Fibroblast of skin of back (primary cell): ENCODE measurements at places on chromosomes 11 and 22.

- no peak for DNase-seq
These were observed 33.8 kb upstream of the MUC5AC start for GRCh38 chr11:1123970-1124369.

DNA sequence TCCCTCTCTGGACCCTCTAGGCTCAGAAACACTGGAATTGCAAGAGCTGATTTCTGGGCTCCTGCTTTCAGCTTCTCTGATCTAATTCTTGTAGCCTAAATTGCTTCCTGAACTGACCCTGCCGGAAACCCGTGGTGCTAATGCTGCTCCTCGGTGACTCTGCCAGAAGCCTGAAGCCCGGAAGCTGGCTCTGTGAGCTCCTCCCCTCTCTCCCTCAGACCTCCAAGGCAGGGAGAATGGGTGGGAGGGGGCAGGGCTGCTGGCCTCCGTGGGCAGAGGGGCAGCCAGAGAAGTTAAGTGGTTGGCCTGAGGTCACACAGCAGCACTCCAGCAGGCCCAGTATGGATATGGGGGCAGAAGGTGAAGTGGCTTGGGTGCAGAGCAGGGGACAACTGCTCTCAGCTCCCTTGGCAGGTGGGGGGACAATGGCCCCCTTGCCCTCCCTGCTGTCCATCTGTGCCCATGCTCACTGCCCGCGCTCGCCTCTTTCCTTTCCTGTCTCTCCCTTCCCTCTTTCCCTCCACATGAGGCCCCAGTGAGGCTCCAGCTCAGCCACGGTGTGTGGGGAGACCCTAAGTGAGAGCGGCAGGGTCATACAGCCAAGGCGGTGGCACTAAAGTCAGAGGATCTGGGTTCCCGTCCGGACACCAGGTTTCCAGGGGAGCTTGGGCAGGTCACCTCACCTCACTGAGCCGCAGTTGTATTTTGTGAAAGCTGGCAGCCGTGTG lies 16.2 kb downstream of the CAPN5 start:
- peak; percentile 55 for DNase-seq

- DNase-seq: peak; percentile 45
These were observed 23.2 kb downstream of the COMMD9 start for GRCh38 chr11:36265793-36266628.

DNA sequence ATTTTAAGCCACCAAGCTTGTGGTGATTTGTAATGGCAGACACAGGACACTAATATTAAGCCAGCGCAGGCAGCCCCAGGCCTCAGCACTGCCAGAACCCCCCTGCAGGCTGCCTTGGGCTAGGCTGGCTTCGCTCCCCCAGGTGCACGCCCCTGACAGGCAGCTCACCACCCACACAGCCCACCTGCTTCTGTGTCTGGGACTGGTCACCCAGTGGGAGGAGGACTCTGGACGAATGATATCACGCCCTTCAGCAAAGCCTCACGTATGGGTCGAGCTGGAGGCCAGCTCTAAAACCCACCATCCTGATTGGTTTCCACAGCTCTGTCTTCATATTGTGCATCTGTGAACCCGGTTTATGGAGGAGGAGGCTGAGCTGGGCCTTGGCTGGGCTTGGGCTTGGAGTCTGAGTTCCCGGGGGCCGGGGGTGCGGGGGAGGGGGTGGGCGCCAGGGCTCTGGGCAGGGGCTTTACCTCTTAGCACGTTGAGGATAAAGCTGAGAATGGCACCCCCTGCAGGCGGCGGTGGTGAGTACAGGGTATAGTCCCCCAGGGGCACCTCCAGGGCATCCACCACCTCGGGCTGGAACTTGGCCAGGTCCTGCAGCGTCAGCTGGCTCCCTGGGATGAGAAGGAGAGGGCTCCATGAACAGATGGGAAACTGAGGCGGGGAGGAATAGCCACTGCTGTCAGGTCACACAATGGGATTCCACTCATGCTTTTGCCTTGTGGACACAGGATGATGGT lies 13.8 kb downstream of the GGT5 start:
- DNase-seq: peak; percentile 21

- DNase-seq: no peak
These were observed 276.7 kb upstream of the API5 start for GRCh38 chr11:43035086-43035485.

- DNase-seq: no peak
These were observed 140.7 kb upstream of the CTSC start for GRCh38 chr11:88478136-88478815.

DNA sequence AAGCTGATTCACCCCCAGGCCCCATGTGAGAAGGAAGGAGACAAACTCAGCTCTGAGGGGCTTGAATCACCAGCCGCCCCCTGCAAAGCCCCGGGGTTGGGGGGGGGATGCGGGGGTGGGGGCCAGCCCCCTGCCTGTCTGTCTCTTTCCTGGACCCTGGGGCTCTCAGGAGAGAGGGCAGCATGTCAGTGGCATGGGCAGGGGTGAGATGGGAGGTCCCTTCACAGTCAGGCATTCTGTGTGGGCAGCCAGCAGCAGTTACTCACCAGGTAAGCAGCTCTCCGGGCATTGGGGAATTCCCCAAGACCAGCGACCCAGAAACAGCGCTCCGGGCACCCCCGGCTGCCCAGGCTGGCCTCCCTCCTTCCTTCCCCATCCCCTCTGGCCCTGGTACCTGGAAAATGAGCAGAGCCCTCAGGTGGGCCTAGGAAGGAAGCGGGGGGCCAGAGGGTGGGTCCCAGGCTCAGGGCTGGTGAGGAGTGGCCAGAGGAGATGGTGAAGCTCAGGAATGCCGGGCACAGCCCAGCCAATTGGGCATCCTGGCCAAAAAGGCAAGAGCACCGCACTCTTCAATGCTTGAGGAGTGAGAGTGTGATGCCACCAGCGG lies 4.2 kb upstream of the LIF start:
- DNase-seq: peak; percentile 76

DNA sequence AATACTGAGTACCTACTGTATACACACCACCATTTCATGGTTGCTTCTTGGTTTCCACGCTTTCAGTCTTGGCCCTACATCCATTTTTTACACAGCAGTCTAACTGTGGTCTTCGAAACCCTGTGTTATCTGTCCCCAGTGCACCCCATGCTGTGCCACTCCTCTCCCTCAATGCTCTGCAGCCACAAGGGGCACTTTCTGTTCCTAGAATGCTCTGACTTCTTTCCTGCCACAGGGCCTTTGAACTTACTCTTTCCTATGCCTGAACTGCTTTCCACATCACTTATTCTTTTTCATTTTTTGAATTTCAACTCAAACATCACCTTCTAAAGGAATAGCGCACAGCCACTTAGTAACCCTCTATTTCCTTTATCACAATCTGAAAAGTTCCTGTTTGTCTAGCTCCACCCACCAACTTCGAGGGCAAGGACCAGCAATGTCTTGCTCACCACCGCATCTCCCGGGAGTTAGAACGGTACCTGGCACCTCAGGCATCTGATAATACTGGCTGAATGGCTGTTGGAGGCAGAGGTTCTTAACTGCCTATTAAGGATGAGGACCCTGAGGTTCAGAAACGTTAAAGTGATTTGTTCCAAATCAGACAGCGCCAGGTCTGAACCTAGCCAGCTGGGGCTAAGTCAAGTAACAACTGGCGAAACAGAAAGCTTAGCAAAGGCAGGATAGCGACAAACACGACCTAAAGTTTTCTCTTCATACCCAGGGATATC lies 568 bp downstream of the ALG8 start:
- DNase-seq: peak; percentile 31

- DNase-seq: no peak
These were observed 1.8 kb downstream of the PGGHG start for GRCh38 chr11:290621-291231.

DNA sequence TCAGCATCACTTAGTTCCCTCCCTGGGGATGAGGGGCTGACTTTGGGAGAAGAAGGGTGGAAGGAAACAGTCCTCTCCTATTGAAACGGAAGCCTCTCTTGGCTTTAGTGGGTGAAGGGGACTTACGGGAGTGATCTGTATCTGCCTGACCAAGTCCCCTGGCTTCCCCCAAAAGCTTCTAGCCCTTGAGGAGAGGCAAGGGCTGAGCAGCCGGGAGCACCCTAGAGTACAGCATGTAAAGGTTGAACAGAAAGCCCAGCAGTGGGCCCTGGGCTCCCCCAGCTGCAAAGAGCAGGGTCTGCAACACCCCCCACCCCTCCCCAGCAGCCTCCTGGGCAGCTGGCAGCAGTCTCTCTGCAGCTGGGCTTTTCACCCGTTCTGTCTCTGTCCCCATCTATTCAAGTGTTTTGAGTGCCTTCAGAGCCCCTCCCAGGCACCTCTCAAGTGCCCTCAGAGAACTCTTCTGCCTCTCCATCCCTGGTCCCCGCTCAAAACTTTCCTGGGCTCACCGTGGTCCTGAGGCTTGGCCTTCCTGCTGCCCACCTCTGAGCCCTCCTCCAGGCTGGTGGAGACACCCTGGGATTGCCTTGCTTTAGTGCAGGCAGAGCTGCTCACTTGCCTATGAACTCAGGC lies 2.7 kb downstream of the CAPN5 start:
- no peak for DNase-seq

DNA sequence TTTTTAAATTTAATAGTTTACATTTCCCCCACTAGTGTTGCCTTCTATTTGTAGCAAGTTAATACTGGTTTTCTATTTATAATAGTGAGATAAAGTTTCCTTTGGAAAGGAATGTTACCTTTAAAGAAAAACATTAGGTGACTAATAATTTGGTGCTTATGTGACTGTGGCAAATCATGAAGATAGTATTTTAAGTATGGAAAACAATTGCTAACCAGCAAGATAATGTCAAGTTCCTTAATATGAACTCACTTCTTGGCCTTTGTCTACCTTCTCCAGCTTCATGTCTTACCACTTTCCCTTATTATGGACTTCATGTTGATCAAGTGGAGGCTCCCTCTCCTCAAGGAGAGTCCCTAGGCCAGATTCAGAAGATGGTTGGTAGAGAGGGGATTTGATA lies 27.2 kb downstream of the ARHGEF12 start:
- peak; percentile 33 for DNase-seq

GRCh38 chr11:17988465-17988864 lies 24.4 kb downstream of the SERGEF start:
- no peak for DNase-seq

DNA sequence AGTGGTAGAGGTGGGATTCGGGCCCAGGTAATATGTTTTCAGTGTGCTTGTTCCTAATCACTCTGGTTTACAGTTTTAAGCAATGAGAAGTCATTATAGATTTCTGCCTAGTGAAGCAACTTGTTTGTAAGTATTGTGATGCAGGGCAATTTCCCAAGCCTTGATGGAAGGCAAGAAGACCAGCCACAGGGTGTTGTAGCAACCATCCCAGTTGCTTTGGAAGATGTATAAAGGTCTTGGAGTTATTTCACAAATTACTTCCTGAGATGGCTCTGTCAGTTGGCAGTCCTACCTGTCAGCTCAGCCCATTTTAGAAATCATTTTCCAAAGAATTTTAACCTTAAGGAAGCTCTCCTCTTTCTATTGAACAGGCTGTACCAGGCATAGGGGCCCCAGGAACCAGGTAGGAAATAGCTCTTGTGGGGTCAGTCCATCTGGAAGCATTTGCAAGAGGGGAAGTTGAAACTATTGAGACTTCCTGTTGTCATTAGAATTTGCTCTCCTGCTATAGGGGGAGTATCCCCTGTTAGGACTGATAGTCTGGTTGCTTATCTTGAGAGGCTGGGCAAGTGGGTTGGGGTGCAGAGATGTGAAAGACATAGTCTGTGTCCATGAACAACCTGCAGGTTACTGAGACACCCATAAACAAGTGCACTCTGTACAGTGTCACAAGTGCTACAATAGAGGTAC lies 47.9 kb downstream of the STIM1 start:
- no peak for DNase-seq

- peak; percentile 37 for DNase-seq
These were observed at the start of gene DRD4 for GRCh38 chr11:636511-637332. DRD4 (plus strand) TSS chr11:637269; CDS start chr11:637305, 36 bp downstream.

DNA sequence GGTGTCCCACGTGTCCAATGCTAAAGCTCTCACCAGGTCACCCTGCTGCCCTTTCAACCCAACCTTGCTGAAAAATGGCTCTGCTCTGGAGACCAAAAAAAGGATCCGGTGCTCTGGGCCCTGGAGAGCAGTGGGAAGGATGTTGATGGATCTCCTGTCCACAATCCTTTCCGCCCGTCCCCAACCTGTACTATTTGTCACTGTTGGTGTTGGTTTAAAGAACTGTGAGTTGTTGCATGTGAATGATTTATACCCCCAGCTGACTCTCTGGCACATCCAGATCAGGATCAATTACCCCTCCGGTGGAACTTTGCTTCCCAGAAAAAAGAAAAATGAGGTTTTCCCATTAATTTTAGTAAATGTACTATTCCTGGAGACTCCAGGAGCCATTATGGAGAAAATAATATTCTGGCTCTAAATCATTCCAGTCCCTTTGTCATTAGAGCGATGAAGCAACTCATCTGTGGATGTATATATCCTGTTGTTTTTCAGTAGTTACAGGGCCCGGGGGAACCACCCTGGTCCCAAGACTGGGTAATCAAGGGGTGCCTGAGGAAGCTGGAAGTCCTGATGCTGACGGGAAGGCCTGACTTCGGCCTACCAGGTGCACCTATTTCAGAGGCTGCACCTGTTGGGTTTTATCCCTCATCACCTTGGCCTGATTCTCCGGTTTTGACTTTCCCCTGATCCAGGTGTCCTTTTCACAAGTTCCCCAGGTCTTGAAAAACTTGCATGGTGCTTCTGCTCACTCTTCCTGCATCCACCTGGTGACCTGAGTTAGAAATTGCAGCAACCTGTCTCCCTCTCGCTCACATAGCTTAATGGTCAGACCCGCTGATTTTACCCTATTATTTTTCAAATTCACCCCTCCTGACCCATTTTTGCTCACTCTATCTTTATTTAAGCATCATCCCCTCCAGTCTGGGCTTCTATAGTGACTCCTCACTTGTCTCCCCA lies 209.2 kb upstream of the SEZ6L start:
- no peak for DNase-seq

DNA sequence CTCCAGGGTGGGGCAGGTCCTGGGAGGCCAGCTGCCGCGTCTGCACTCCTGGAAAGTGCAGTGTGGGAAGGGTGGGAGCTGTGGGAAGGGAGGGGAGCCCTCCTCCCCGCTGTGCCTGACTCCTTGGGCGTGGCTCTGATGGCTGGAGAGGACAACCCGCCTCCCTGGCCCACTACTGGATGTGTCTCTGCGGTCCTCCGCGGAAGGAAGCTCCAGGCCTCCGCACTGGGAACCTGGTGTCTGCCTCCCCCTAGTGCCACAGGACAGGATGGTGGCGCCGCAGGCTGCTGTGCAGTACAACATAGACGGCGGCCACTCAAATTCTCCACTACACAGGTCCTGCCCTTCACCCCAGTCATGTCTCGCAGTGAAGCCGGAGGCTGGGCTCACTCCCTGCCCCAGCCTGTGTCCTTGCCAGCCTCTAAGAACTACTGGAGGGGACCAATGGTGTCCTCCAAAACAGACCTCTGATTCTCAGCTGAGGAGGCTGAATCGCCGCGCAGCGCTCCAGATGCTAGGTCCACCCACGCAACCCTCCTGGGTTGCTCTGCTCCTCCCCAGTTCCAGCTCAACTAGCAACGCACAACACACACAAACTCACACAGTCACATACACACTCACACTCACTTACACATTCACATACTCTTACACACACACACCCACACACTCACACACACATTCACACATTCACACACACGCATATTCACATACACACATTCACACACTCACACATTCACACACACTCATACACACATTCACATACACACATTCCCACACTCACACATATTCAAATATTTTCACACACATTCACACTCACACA lies 12.4 kb upstream of the DSCAML1 start:
- DNase-seq: peak; percentile 67
